Astrocyte of the spinal cord (primary cell): ENCODE measurements at places on chromosomes 7 and 10.

- peak; percentile 91 for DNase-seq
Observed at GRCh38 chr10:58662314-58662713, 149.6 kb downstream of the BICC1 start.

DNA sequence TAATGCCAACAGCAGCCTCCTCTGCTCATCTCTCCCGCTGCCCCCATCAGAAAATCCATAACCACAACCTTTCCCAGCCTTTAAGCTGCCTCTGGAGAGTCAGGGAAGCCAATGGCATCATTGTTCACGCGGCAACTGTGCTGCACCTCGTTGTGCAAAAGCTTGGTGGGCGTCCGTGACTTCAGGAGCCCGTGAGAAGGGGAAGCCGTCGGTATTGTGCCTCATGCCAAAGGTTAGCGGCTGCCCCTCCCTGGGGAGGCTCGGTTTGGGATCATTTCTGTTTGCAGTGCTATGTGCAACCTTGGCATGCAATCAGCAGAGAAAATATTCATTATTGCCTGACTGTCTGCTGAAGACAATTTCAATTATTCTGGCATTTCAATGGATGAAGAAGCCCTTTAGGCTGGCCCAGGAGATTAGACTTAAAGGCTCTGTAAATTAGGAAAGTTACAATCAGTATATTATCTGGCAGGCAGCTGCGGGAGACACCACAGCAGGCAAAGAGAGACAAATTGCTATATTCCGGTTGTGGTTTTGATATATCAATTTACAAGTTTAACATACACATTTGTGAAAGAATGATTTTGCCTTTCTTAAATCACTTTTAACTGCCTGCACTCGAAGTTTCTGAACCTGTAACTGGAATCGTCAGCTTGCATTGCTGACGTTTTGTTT is 244.5 kb downstream of the GATA3 start:
- DNase-seq: no peak

DNA sequence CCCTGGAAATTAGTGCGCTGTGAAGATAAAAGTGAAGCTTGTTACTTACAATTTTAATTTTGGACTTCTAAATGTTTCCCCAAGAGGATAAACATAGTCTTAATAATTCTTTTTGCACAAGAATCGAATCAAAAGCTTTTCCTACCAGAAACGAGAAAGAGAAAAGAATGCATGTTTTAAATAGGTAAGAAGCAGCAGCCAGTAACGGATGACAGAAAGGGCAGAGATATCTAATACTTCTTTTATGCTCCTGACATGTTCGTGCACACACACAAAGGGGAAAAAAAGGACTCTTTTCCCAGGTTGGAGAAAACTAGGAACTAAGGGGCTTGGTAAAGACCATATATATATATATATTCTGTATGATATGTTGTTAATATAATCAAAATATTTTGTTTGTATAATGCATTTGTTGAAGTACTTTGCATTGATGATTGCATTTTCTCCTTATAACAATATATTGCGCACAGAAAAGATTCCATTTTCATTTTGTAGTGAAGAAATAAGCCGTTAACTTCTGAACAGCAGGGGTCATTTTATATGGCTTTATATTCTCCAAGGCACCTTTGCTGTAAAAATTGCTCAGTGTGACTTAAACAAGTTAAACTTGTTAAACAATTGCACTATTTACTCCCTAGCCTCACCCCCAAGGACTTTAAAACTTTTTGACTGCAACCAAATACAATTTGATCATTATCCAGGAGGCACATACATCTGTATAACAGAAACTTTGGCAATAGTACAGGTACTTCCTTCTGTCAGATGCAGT is 2.2 kb downstream of the PRKAR2B start:
- no peak for DNase-seq

- no peak for DNase-seq
Observed at GRCh38 chr10:21166557-21167287, 269.6 kb upstream of the NEBL start.

DNA sequence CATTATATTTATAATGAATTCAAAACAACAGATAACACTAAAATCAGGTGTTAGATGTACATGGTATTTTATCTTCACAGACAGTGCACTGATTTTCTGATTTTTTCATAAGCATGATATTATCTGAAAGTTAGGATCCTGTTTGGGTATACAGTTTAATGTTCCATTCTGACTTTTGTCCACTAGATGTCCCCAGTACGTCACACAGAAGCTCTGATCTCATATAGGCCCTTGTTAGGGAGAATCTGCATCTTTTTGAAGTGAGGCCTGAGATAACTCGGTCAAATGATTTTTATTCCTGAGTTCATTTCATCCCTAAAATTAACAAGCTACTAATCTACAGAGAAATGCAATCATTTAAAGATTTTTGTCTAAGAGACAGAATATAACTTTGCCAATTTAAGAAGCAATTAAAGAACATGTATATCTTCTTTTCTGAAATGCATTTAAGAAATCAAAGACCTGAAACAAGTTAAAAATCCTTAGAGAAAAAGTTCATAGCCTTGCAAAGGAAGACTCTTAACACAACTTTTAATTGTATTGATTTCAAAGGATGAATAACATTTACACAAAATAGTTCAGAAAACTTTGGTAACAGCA is 72.0 kb upstream of the TES start:
- peak; percentile 81 for DNase-seq

- no peak for DNase-seq
Observed at GRCh38 chr10:128588402-128588801, 462.2 kb upstream of the MKI67 start.

- peak; percentile 55 for DNase-seq
Observed at GRCh38 chr10:5547681-5547930, 22.8 kb downstream of the CALML3 start.

DNA sequence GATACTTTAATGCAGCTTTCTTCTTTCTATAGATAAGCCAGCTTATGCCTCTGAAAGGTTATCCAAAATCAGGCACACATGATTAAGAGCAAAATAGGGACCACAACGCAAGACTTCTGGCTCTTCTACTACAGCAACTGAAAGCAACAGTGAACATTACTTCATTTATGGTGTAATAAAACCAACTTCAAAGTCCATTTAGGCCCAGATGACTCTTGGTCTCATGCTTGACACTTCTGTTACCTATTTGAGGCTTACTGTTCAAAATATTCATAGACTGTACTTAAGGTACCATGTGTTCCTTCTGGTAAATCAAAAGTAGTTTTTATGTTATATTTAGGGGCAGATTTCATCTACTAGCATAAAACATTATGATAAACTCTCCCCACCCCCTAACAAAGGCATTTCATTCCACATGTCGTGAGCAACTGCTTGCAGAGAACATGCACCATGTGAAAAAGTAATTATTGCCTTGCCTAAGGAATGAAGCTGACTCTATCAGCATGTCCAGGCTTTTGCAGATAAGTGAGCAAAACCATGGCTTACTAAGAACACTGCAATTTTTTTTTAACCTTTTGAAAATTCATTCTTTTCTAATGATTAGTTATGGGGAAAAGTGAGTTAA is 154.9 kb upstream of the ITGB1 start:
- DNase-seq: peak; percentile 23

- DNase-seq: peak; percentile 72
Observed at GRCh38 chr10:33155720-33156638, 178.5 kb downstream of the NRP1 start.

DNA sequence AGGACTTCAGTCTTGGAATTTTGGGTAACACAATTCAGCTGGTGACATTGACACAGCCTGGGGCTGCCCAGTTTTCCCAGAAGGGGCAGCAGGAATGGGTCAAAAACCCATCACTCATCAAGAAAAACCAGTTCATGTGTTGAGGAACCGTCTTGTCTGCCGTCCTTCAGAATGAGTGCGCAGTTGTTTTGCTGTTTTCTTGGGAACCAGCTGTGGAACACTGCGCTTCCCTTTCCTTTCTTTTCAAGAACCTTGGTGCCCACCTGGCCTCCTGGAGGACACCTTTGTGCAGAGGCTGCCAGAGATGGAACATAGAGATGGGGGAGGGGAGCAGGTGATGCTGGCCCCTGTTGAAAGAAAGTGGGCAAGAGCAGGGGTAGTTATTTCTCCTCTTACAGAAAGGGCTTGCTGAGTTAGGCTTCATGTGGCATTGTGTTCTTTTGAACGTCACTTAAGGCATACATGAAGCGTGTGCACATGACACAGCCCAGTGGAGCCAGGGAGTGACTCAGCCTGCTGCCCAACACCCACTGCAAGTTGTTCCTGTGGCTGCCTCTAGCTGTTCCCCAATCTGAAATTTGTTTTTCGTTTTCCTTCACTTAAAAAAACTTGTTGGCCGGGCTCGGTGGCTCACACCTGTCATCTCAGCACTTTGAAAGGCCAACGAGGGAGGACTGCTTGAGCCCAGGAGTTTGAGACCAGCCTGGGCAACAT is 87.4 kb upstream of the TNS3 start:
- peak; percentile 93 for DNase-seq

GRCh38 chr7:380139-380485 is 90.1 kb downstream of the FOXL3 start:
- no peak for DNase-seq

DNA sequence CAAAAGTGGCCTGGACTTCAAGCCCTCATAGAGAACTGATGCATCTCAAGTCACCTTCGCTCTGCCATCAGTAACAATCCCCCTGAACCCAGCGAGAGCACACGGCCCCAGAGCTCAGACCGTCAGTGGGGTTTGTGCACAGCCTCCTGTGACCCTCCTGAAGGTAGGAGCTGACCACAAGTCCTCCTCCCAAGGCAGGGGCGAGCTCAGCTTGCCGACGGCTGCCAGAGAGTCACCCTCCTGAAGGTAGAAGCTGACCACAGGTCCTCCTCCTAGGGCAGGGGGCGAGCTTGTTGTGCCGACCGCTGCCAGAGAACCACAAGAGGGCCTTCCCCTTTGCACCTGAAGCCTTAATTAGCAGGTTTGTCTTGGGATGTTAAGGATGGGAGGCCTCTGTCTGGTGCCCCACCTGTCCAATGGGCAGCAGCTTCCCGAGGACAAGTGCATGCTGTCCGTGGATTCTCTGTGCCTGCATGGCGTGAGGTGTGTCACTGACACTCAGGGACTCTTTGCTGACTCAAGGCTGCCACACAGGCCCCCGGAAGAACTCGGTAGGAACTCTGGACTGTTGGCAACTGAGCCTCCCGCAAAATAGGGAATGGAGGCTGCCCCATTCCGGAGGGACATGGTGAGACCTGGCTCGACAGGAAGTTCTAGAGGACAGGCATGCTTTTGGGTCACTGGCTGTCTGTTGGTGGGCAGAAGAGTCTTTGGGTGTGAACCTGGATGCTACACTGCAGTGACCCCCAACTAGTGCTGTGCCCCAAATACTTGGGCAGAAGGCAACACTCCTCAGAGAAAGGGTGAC is 487.4 kb downstream of the DNAJB6 start:
- DNase-seq: no peak

DNA sequence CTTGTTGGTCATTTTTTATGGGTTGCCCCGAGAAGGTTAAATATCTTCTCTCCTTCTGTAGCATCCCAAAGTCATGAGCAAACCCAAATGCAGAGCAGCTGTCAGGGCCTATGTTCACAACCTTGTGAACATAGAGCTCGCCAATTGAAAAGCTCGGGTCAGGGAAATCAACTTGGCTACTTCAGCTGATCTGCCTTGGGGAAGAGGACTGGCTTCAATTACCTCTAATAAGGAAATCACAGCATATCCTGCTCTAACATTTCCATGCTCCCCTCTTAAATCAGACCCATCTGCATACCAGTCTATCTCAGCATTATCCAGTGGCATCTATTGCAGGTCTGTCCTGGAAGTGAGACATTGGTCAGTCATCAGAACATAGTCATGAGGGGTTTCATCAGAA is 105.6 kb downstream of the ANKRD26 start:
- no peak for DNase-seq

DNA sequence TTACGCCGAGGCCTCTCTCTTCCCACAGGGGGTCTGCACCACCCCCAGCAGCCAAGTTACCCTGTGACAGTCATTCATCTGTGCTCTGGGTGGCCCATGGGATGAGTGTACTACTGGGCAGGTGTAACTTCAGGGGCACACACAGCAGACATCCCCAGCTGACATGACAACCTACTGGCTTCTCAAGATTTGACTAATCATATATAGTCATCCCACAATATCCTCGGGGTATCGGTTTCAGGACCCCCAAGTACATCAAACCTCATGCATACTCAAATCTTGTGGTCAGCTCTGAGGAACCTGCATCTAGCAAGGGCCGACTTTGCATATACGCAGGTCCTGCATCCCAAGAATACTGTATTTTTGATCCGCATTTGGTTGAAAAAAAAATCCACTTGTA is 336.9 kb upstream of the C7orf33 start:
- no peak for DNase-seq

- DNase-seq: no peak
Observed at GRCh38 chr7:8436965-8437364, 3.6 kb downstream of the NXPH1 start.

- DNase-seq: peak; percentile 63
Observed at GRCh38 chr7:149005427-149006344, 22.6 kb downstream of the PDIA4 start.

- no peak for DNase-seq
Observed at GRCh38 chr10:49735161-49735560, 27.0 kb downstream of the OGDHL start.

DNA sequence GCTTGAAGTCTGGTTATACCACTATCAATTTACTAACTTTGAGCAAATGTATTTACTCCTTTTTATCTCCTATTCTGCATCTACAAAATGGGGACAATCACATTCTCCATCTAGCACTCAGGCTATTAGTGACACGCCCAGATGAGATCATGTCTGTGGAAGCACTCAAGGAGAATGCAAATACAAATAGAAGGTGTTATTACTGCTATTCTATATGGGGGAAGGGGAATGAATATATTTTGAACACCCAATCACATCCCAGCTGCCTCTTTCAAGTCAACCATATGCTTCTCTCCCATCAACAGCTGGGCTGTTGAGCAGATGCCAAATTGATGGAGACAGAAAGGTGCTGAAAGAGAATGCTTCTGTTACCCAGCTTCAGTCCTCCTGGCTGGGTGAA is 23.5 kb downstream of the SGMS1 start:
- DNase-seq: no peak

DNA sequence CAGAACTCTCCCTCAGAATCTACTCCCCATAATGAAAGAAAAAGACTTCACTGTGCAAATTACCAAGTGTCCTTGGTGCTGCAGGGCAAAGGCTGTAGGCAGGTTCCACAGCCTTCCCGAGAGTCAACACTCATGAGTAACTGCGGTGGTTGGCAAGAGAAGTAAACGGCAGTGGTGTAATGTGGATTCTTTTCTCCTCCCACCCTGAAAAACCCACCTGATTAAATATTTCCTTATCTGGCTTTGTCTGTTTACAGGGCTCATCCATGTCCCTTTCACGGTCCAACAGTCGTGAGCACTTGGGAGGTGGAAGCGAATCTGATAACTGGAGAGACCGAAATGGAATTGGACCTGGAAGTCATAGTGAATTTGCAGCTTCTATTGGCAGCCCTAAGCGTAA is 300.9 kb downstream of the BICC1 start:
- no peak for DNase-seq
